ENCODE measurements at places on chromosomes 2 and 18.

DNA sequence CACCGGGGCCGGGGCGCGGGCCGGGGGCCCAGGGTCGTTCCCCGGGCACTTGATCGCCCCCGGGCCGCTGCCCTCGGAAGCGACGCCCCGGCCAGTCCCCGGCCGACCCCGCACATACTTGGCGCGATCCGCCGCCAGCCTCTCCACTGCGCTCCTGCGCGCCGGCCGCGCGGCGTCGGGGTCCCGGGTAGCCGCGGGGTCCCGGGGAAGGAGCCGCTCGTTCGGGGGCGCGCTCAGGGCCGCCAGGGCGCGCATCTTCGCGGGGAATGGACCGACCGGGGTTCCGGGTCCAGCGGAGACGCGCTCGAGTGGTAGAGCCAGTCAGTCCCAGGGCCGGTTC is 204 bp downstream of the FAM110C start:
- DNase-seq = no peak

DNA sequence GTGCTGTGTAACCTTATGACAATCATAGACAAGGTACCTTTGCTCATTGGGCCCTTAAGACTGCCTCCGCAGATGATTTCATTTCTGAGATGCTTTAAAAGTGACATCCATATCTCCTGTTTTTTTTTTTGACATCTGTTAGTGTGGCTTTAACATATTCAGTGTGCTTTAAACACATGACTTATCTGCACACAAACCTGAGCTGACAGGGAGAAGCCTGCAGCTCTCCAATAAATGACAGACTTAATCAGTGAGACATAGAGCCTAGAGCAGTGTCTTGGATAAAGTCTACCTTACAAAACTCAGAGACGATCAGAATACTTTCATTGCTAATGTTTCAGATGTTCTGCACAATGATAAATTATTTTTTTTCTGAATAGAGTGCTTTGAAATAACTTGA is 130.7 kb downstream of the UBE2E3 start:
- no peak for DNase-seq

DNA sequence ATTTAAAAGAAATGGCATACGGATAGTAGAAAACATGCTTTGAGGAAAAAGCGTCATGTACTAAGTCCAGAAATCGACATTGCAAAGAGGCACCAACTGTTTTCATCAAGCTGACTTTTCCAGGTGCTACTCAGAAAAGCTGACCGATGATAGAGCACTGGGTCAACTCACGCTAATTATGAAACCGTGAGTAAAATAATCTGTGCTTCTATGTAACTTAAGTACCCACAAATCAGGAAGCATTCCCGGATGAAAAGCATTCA is 353 bp upstream of the NUP35 start:
- DNase-seq = no peak

GRCh38 chr2:241895712-241896641 is 26.4 kb downstream of the RTP5 start:
- no peak for DNase-seq

DNA sequence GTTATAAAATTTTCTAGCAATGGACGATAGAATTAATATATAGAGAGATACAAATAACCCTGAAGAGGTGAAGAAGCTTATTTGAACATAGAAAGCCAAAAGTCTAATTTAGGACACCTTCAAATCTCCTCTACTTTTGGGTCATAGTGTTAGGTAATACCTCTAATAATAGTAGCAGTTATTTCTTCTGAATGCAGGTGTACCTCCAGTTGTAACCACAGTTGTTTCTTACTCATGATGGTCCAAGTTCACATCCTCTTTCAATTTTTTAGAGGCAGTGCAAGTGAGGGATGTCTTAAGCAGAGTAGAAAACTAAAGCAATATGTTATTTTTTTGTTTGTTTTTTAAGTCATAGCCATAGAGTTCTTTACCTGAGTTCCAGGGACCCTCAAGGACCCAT is 429.5 kb downstream of the CCDC85A start:
- DNase-seq = no peak

DNA sequence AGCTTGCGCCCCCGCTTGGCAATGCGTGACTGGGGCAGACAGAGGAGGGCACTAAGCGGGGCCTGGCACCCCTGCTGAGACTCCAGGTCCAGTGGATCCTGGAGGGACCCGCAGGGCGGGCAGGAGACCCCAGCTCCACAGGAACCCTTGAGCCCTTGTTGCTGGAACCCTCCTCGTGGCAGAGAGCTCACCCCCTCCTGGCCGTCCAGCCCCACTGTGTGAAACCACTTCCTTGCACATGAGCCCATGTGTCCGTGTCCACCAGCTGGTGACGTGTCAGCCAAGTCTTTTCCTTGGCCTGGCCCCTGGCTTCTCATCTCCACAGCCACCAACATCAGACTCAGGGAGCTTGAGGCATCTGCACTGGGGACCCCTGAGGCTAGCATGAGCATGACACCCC is 38.0 kb downstream of the BIN1 start:
- no peak for DNase-seq

DNA sequence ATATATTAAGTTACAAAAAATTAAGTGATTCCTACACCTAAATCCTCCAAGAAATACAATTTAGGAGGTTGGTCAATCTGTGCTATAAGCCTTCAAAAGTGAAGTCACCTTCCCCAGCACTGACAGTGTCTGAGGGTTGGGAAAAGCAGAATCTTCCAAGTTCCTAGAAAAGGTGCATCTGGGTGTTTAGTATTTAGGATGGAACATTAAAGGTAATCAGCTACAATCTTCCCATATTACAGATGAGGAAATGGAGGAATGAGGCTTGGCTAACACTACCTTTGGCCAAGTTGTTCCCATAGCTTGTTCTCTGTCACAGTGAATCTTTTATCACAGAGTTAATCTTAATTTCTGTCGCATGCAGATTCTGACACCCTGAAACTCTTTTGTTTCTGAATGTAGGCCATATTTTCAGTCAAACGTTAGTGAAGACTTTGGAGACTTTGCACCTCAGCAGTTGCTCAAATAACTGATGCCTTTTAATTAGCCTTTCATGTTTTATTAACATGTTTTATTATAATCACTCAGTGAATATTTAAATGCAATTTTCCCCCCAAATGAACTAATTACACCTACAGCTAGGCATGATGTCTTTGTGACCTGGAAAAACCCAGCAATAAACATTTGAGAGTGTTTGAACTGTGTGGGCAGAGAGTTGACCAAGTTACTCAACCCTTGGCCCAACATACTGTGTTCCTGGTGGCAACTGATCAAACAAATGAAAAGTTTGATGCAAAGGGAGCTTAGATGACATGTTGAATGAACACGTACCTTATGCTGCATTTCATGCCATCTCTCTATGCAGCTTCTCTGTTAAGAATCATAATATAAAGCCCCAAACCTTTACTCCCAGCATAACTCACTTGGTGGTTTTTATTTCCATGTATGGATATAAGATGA is 17.6 kb downstream of the FN1 start:
- DNase-seq = no peak

DNA sequence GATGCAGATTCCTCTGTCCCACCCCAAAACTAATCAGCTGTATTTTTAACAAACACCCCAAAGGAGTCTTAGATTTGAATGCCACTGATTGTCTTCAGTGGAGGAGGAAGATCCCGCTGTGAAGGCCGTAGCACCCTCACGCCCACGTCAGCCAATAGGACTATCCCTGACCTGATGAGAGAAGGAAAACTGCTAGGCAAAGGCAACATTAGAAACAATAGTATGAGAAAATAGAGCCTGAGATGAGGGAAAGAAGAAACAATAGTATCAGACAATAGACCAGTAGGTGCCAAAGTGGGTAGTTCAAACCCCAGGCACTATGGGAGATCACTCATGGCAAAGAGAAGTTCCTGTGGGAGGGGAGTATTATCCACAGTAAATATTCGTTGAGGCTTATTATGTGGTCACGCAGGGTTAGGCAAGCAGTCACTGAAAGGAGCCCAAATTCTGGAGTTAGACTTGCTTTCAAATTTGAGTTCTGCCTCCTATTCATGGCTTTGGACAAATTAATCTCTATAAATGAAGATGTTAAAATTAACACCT is 2.8 kb downstream of the PCBP1 start:
- DNase-seq = no peak

DNA sequence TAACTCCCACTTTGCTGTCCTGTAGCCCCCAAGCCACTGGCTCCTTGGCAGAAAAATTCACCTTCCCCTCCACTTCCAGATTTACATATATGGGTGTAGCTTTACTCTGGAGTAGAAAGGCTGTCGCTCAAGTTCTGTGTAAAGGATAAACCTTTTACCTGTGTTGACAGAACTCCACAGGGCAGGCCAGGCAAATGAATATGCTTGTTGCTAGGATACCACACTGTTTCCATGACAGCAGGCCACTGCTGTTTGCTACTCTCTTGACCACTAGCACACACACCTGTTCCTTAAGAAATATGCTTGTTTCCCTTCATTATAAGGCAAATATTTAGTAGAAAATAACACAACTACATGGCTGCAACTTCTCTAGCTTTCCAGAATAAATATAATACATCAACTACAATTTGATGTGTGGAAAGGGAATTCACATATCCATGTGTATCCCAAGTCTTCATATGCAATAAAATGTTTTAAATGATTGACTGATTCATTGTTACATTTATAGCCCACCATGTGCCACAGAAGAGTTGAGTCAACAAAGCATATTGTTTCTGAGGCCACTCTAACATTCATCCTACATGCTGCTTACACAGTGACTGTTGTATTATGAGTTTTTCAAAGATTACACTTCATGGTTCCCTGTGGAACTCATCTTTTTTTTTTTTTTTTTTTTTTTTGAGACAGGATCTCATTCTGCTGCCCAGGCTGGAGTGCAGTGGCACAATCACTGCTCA is 56.2 kb upstream of the ROCK1 start:
- DNase-seq = no peak

GRCh38 chr2:106358521-106358920 is 109.7 kb downstream of the RGPD3 start:
- DNase-seq = no peak

- DNase-seq = no peak
Observed at GRCh38 chr18:54267701-54268100, 1.6 kb upstream of the POLI start.

DNA sequence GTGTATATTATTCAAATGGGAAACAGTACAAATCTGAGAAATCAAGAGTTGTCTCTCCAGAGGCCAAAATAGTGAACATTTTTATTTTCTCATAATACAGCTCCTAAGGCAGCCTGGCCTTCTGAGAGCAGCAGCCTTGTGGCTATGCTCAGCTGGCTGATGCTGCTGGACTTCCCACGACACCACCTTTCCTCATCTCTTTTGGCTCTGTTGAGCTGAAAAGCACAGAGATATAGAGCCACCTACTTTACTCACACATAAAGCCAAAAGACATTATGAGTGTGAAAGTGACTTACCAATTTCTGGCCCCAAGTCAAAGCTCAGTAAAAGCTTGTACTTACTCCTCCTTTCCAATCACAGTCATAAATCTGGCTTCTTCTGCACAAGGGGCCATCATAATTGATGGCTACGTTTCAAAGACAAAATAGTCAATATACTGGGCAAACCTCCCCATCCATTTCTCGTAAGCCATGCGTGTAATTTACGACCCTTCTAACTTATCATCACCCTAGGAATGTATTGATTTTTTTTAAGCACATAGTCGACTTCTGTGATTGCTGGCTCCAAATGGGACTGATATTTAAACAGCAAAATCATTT is 18.6 kb upstream of the REG3A start:
- DNase-seq = no peak

DNA sequence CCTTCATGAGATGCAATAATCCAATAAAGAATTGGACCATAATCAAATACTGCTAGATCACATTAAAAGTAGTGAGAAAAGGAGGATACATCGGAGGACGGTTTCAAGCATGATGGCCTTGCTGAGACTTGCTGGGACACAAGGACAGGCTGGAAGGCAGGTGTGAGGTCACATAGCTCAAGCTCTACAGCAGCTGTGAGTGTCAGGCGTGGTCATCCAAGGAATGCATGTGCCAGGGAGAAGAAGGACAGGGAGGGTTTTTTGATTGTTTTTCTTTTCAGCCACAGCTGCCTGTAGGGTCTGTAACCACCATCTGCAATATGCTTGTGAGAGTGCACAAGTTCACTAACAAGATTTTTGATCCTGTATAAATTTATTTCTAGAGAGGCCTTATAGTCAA is 57.6 kb downstream of the BMP10 start:
- no peak for DNase-seq

DNA sequence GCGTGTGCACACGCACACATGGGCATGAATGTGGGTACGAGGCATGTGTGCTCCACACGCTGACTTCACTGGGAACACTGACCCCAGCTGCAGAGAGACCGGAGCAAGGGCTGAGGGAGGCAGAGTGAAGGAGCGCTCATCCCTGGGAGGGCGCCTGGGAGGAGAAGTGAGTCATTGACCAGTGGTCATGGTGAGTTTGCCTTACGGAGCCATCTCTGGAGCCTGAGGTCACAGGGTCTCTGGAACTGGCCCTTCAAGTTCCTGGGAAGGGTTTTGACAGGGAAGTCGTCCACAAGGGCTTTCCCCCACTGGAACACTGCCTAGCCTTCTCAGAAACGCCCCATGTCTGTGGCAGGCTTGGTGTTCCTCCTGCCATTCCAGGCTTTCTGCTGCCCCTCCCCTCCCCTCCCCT is 14.3 kb upstream of the TMEM185B start:
- no peak for DNase-seq

GRCh38 chr2:229901819-229902218 is 20.0 kb downstream of the TRIP12 start:
- DNase-seq = no peak

DNA sequence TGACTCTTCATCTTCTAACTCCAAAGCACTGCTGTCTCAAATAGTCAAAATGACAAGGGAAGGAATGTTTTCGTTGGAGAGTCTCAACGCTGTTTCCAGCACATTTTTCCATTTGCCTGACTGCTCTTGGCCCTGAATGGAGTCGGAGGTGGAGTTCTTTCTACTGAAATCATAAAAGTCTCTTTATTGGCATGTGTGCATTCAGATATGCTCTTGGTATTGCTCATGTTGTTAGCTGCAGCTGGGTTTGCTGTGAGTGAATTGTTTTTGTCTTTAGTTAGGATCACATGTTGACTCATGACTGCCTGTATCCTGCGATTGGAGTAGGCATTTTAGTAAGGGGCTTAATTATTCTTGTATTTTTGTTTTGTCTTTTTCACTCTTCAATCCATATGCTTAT is 16.8 kb downstream of the TMEM17 start:
- no peak for DNase-seq

DNA sequence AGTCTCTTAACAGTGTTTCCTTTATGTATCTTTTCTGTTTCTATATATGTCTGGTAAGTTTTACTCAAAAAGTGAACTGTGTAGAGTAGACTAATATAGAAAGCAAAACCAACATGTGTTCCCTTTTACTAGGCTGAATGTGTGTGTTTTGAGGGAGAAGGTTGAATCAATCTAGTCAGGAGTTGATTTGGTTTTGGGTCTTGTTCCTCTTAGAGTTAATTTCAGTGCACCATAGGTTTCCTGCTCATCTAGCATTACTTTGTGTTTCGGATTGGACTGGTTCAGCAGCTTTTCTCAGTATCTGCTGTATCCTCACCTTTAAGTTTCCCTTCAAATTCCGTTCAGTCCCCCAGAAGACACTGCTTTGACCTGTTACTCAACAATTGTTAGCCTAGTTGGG is 52.0 kb upstream of the TRIM43 start:
- DNase-seq = no peak

Measured in T follicular helper cell (primary cell).